ENCODE measurements at places on chromosomes 4 and X.

- DNase-seq: no peak
Measured at GRCh38 chrX:44011506-44011905, 38.3 kb upstream of the NDP start.

GRCh38 chrX:2928583-2929434 lies at the start of gene ARSD:
ARSD (minus strand) TSS chrX:2929339; CDS start chrX:2929275, 64 bp downstream.
- peak; percentile 6 for DNase-seq

GRCh38 chrX:119655125-119655524 lies 37.8 kb downstream of the SEPTIN6 start:
- peak; percentile 28 for DNase-seq

- DNase-seq: peak; percentile 63
Measured at GRCh38 chr4:155758481-155759371, at the start of gene GUCY1B1. GUCY1B1 (plus strand) TSS chr4:155759021; CDS start chr4:155759141, 120 bp downstream.

DNA sequence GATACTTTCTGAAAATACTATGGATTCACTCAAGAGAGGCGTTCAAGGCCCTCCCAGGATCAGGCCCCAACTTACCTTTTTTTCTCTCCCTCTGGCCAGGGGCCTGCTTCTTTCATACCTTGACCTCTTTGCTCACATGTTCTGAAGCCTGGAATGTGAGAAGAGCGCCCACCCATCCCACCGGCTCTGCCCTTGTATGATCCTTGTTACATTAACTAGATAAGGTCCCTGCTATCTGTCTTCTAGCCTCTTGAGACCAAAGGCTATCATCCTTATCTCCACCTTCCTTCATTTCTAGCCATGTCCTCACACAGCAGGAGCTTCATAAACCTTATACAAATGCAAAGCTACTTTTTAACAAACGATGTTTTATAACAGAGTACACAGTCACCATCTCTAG lies 45.9 kb downstream of the PROM1 start:
- DNase-seq: no peak

GRCh38 chr4:9771034-9771433 lies 10.4 kb upstream of the DRD5 start:
- no peak for DNase-seq

GRCh38 chr4:61555789-61556188 lies 355.7 kb downstream of the ADGRL3 start:
- DNase-seq: no peak

DNA sequence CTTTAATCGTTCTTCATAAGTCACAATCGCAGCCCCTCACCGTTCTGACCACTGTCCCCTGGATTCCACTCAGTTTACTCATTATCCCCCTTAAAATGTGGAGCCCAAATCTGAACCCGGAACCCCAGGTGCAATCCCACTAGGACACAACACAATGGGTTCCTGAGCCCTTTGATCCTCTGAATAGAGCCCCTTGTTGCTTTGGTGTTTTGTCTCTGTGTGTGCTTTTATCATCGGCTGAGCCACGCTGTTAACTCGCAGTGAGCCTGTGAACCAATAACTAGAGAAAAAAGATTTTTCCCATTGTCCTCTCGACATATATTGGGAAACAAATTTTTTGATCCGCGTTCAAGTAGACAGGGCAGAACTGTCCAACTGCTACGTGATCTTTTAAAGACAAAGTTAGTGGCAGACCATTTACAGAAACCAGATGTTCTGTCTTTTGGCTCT lies 617 bp upstream of the PDHA1 start:
- no peak for DNase-seq

DNA sequence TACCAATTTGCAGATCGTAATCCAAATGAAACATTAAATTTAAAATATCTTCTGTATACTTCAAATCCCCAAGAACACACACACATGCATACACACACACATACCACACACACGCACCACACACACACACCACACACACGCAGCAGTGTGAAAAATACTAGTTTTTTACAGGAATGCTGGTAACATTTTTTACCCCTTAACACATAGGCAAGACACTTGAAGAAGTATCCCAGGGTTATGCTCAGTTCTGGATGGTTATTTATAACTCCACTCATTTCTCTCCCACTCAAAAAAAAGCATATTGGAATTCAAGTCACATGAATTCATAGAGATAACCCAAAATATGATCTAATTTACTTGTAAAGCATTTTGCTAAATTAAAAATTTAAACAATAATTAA lies 325.5 kb upstream of the SLC7A11 start:
- no peak for DNase-seq

DNA sequence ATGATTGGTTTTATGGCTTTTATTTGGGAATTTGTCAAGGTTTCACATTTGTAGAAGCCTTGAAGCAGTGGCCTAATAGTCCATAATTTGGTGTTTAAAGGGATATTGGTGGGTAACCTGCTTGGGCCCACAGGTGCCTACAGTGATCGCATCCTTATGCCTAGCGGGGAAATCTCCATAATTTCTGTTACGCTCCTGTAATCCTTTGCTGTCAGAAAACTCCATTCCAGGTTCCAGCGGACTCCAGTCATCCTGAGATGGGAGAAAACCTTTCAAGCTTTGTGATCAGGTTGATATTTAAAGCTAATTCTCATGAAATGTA lies 257.0 kb upstream of the JADE1 start:
- no peak for DNase-seq

All from stimulated activated CD8-positive, alpha-beta memory T cell treated with anti-CD3 and anti-CD28 coated beads, Interleukin-7, amount 100 ng/mL, for 4 hours (primary cell).